NCI-H524 treated with DMSO at 0.1 percent for 48 hours (cell line): ENCODE measurements at places on chromosomes 16 and 17.

DNA sequence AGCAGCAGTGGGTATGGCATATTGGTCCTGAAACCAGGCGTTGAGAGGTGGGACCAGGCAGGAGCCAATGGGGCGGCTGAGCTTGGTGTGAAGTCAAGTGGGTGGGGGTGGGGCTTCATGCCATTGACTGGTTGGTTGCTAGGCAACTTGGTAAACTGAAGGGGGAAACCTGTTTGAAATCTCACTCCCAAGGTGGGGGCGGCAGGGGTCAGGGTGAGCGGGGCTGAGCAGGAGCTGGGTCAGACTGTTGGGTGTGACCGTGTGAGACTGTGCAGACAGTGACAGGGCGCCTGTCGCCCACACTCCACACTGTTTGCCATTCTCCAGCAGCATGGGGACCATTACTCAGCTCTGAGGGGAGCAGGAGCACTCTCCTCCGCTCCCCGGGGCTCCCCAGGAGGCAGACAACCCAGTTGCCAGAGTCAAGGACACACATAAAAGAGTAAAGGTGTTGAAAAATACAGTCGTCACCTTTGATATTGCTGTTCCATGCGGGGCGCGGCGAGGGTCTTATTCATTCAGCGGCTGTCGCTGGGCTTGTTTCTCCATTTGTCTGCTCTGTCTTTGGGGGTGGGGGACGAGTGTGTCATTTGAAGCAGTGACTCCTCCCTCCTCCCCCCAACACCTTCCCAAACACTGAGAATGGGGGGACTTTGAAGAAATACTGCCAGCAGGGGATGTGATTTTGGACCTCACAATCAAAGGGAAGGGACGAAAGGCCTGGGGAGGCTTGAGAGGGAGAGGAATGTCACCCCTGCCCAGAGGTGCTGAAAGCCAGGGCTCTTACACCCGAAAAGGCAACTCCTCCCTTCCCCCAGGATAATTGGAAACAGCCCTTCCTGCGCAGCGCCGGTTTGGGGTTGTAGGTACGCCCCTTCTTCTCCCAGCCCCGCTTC is 1.2 kb upstream of the EFNB3 start:
- DNase-seq = no peak

DNA sequence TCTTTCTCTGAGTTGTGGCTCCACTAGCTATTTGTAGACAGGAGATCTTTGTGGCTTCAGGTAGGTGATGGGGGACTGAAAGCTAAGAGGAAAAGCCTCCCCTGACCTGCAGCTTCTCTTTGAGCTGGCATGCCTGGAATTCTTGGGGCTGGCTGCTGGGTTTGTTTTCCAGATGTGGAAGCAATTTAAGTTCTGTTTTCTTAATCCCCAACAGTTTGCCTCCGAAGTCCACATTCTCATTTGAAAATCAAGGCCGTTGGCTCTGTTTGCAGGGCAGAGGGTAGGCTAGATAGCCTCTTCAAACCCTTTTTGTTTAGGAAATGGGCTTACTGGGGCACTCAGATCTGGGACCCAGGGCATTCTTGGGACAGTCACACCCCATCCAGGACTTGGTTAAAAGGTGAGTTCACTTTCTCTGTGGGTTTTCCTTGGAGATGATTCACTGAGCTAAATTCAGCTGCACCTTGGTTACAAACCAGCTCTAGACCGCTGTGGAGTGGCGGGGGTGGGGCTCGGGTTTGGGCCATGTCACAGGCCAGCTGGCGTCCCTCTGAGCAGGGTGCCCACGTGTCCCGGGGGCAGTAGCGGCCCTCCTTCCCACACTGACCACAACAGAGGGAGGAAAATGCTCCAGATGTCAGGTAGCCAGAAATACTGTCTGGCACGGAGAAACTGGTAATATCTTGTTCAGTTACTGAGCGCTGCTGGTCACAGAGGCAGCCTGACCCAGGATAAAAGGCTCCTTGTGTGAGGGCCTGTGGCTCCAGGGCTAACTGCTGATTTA is 108.5 kb downstream of the RAB11FIP4 start:
- peak; percentile 15 for DNase-seq

DNA sequence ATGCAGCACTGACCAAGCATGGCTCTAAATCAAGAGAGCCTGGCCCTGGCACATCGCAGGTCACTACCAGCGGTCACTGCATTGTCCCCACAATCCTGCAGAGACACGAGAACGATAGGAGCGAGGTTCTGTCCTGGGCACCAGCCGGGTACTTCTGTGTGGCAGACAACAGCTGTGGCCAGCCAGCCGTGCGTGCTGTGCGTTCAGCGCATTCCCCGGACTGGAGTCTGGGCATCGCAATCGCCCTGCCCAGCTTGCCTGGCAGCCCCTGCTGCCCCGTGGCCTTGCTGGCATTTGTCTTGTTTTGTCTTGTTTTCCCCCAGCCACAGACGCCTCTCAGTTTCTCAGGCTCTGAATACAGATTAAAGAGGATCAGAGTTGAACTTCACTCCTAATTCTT is 33.9 kb downstream of the COTL1 start:
- DNase-seq = no peak

GRCh38 chr17:17433000-17433703 is 43.6 kb upstream of the MED9 start:
- DNase-seq = no peak

DNA sequence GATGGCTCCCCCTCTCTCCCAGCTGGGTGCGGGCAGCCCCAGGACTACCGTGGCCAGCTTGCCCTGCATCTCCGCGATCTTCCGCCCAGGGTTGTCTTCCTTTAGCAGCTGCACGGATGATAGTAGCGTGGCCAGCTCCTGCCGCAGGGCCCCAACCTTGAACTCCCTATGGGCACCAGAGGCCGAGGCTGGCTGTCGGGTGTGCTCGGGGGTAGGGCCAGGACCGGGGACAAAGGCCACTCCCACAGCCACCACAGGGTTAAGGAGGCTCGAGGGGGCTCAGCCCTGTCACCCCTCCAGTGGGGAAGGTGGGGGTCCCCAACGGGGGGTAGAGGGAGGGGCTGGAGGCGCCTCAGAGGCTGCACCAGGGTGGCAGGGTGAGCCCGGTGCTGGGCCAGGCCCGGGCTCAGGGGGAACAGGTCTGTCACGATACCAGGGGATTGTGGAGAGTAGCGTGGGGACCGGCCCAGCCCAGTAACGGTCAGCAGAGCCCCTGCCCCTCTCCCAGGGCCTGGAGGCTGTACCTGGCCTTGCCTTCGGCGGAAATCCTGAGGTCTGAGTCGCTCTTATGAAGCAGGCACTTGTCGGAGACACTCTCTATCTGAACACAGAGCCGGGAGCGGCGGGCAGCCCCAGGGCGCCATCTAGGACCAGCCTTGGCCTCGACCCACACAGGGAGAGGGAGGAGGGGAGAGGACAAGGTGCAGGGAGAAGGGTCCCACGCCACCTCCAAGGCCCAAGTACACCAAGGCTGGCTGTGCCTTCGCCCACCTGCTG is 5.2 kb downstream of the PERCC1 start:
- no peak for DNase-seq

- no peak for DNase-seq
These were observed 269.8 kb downstream of the RBFOX1 start for GRCh38 chr16:7602291-7602950.

DNA sequence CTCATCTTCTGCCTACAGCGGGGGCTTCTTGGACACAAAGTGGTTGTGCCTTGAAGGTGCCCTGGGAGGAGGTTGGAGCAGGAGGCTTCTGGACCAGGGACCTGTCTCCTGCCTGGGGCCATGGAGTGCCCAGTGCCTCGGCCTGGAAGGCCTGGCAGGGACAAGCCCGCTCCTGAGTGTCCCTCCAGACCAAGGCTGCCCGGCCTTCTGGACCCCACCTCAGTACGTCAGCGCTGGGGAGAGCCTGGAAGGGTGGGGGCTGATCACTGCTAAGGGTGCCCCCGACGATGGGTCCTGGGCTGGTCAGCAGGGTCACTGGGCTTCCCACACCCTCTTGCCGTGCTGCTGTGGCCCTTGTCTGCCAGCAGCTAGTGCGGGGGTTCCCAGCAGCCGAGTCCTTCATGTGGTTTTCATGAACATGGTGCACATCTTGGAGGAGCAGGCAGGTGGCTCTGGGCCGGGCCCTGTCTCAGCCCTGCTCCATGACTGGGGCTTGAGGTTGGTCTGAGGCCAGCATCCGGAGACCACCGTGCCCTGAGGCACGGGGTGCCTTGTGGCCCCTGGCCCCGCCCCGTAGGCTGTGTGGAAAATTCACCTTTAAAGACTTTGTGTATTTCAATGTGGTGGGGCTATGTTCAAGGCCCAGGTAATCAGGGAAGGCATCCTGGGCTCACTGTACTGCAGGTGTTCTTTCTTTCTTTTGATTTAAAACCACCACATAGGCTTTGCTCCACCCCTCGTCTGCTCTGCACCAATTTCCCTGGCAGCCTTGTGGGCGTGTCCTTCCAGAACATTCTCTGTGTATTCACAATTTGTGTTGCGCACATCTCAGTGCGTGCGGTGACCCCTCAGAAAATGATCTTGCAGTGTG is 22.4 kb downstream of the MGRN1 start:
- no peak for DNase-seq

GRCh38 chr16:88435437-88436355 is 17.4 kb upstream of the ZFPM1 start:
- DNase-seq = no peak

GRCh38 chr16:64343061-64343819 is 778.6 kb downstream of the CDH11 start:
- no peak for DNase-seq

DNA sequence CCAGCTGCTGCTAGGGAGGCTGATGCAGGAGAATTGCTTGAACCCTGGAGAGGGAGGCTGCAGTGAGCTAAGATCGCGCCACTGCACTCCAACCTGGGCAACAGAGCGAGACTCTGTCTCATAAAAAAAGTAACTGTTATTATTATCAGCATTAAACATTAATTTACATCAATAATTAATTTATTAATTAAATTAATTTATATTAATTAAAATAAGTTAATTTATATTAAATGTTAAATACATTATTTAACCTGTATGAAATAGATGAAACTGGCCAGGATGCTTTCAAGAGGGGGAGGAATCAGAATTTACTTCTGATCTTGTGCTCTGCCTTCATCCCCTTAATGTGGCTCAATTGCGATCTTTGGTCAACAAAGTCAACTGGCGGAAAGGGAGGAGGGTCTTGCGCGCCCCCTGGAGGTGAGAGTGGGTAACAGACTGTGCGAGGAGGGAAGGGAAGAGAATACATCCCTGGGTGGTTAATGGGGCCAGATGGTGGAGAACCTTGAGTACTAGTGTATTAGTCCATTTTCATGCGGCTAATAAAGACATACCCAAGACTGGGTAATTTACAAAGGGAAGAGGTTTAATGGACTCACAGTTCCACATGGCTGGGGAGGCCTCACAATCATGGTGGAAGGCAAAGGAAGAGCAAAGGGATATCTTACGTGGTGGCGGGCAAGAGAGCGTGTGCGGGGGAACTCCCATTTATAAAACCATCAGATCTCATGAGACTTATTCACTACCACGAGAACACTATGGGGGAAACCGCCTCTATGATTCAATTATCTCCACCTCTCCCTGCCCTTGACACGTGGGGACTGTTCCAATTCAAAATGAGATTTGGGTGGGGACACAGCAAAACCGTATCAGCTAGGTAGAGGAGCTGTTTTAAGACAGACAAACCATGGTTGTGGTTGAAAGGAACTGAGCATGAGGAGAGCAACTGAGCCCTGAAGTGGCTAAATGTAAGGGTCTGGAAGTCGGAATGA is 15.7 kb upstream of the CPPED1 start:
- DNase-seq = peak; percentile 79

- DNase-seq = no peak
These were observed 72.1 kb upstream of the RCVRN start for GRCh38 chr17:9977180-9977575.

GRCh38 chr16:47519546-47519945 is 58.4 kb downstream of the PHKB start:
- no peak for DNase-seq

GRCh38 chr16:30923554-30924075 is at the start of gene FBXL19:
Gene FBXL19, plus strand, starts transcription at chr16:30923572. Its CDS starts 2,183 bp downstream, at chr16:30925755.
- DNase-seq = no peak

DNA sequence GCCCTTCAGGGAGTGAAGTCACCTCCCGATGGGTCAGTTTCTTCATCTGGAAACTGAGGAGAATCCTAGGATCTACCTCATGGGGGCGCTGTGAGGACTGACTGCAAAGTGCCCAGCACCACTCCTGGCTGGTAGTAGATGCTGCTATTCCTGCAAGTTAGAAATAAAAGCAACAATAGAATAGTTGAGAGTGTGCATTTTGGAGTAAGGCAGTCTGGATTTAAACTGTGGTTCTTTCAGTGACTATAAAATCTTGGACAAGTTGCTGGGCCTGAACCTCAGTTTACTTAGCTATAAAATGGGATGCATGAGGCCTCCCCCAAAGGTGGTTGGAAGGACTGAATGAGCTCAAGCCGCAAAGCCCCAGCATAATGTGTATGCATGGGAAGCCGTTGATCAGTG is 70.6 kb downstream of the CYB5B start:
- no peak for DNase-seq

DNA sequence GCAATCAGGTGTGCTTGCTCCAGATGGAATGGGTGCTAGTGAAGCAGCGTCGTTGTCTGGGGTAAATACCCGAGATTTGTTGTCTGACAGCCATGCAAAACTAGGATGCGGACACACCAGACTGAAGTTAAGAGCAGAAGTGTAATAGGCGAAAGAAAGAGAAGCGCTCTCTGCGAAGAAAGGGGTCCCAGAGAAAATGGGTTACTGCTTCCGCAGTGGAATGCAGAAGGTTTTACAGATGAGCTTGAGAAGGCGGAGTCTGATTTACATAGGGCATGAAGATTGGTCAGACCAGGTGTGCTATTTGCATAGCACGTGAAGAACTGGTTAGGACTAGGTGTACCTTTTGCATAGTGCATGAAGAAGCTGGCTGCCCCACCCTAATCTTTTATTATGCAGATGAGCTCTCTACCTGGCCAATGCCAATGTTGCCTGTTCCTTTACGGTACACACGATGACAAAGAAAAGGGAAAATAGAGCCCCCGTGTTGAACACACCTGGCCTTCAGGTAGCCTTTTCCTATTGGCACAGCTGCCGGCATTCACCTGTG is 32.0 kb upstream of the SNN start:
- no peak for DNase-seq

DNA sequence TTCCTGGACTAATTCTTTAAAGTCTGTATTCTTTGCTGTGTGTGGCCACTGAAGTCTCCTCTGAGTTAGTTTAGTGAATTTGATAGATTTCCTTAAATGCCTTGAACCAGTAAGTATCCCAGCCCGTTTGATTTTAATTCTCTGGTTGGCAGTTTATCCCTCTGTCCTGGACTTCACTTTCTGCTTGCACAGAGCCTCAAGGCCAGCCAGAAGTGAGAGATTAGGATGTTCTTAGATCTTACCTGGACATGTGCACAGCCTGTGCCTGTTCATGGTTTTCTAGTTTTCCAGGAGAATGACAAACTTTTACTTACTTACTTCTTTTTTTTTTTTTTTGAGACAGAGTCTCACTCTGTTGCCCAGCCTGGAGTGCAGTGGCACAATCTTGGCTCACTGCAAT is 10.8 kb upstream of the SLC38A7 start:
- DNase-seq = no peak
